Activated naive CD4-positive, alpha-beta T cell (primary cell): ENCODE measurements at places on chromosomes 13 and 19.

- no peak for DNase-seq
Observed at GRCh38 chr13:50713523-50714248, 129.8 kb downstream of the DLEU7 start.

GRCh38 chr13:42812316-42812715 is 30.9 kb downstream of the FAM216B start:
- DNase-seq, result no peak

DNA sequence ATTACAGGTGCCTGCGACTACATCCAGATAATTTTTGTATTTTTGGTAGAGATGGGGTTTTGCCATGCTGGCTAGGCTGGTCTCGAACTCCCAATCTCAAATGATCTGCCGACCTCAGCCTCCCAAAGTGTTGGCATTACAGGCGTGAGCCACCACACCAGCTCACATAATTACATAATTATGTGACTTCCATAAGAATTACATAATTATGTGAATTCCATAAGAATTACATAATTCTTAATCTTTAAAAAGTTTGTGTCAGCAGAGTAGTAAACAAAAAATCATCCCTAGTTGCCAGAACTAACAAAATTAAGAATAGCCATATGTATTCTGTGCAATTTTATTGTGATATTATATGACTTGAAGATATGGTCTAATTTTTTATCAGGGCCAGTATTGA is 25.6 kb downstream of the IFT88 start:
- DNase-seq, result no peak

DNA sequence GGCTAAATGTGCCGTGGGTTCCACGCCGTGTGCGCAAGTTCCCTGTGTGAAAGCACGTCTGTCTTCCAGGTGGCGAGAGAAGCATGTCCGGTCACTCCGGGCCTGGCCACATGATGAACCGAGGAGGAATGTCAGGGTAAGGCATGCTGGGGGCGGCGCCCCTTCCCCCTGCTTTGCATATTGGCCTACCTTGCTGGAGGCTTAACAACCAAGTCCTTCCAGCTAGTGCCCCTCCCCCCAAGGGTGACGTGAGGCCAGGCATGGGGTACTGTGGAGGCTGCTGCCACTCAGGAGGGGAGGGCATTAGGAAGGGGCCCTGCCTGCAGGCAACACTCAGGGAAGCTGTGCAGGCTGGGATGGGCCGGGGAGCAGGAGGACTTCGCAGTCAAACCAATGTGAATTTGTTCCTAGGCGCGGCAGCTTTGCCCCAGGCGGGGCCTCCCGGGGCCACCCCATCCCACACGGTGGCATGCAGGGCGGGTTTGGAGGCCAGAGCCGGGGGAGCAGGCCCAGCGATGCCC is 12.5 kb downstream of the MICOS13 start:
- DNase-seq, result no peak

GRCh38 chr19:49387936-49388372 is at the start of gene KASH5:
Gene KASH5, plus strand, starts transcription at chr19:49388249. Its CDS starts 2,635 bp downstream, at chr19:49390884.
- DNase-seq, result peak; percentile 53

DNA sequence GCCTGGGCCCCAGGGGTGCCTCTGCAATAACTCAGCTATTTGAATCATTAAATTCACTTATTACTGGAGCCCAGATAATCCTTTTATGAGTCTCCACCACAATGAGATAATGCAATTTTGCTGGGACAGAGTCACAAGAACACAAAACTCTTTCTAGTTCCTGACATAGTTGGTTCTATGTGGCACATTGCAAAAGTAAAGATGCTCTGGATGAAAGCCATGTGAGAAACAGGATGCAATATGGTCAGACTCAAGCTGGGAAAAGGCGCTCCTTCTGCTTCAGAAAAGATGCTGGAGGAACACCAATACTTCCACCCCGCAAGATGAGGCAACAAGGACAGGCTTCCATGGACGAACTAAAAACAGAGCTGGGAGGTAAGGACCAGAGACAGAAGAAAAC is 5.7 kb downstream of the ANKRD27 start:
- DNase-seq, result no peak

- DNase-seq, result no peak
Observed at GRCh38 chr19:47723581-47723940, 10.3 kb downstream of the EHD2 start.

- DNase-seq, result no peak
Observed at GRCh38 chr13:43407023-43407581, 379.7 kb downstream of the ENOX1 start.

GRCh38 chr13:45714170-45714569 is 12.1 kb downstream of the CBY2 start:
- no peak for DNase-seq

DNA sequence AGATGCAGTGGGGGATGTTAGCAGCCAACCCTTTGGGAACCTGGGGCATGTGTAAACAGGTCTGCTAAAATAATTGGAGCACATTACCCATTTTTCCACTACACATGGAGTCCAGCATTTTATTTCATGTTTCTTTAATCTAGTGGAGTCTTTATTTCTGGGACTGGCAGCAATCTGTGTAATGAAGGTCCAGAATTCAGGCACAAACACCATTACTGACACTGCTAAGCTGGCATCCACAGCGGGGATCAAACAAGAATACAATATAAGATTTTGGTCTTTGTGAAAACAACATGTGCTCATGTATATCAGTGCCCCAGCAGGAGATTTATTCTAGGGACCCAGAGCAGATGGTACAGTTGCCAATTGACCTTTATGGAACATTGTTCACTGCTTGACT is 1587.0 kb upstream of the PRR20A start:
- DNase-seq, result no peak

DNA sequence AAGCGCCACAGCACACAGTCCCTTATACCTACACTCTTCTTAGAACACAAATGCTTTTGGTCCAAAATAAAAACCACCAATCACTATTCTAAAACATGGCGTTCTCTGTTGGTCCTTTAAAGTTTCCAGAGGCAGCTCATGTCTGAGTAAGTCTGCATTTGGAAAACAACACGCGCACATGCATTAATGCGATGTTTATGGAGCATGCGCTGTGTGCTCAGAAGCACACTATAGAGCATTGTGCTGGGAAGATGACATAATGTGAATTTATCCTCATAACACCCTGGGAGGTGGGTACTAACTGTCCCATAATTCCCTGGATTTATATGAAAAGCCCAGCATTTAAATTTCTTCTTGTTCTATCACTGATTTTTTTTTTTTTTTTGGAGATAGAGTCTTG is 10.7 kb downstream of the ZNF682 start:
- no peak for DNase-seq

DNA sequence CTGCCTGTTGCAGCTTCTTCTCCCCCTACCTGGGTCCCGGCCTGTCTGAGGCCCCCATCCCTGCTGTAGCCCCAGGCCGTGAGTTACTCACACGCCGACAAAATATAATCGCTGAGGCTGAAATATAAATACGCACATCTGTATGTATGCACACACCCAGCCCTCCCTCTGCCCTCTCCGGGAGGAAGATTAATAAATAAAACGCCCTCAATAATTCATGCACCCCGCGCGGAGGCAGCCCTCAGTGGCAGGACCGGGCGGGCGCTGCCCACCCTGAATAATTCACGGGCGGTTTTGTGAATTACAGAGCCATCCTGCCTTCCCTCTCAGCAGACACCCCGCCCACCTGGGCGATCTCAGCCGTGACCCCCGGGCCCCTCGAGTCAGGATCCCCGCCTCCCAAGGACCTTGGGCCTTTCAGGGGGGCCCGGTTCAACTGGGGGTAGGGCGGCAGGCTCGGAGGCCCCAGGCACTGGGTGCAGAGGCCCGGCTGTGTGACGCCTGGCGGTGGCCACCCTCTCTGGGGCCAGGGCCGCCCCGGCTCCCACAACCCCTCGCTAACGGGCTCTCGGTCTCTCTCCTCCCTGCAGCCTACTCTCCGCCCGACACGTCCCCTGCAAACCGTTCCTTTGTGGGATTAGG is 24.2 kb downstream of the SMIM24 start:
- DNase-seq, result no peak

DNA sequence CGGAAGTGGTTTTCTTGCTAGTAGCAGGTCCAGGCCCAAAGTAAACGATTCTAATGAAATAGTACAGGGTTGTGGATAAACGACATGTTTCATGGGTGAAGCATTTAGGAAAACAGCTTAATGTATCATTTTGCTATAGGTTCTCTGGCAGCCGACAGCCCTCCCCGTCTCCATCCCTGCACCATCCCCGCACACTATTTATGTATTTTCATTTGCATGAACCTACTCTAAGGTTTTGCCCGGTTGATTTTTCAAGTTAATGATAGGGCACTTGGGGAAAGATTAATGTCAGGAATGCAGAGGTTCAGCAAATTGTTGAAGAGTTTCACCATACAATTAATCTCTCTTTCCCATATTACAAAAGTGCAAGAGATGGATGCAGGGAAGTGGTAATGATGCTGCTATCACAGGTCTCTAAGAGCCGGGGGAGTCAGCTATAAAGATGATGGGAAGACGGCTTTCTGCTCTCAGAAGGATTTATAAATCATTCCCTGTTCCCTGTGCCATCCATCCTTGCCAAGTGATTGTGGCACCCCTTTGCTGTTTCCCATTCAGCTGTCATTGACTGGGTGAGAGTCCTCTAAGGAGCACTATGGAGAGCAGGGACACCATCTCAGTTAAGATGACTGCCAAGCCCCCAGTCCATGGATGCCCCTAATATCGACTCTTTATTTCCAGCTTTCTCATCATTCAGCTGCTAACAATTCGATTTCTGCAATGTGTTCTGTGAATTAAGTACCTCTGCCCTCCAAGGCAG is 186.3 kb downstream of the IRS2 start:
- no peak for DNase-seq

- no peak for DNase-seq
Observed at GRCh38 chr13:53351021-53351420, 322.4 kb downstream of the OLFM4 start.

GRCh38 chr13:106354961-106355360 is 180.5 kb downstream of the EFNB2 start:
- DNase-seq, result no peak

GRCh38 chr19:28471731-28472510 is 741.0 kb downstream of the UQCRFS1 start:
- no peak for DNase-seq

DNA sequence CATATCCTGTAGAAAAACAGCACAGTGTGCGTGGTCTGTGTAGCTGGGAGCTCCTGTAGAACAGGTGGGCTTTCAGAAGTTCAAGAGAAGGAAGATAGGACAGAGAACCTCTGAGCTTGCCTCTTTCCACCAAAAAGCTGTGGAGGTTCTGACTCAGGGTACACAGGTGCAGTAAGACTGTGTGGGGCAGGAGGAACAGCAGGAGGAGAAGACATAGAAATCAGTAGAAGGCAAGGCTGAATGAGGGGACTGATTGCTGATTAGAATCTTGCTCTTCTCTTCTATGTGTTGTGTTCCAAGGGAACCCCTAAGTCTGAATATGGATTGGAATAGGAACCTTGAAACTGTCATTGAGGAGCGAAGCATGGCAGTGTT is 122.7 kb downstream of the AKAP11 start:
- no peak for DNase-seq

DNA sequence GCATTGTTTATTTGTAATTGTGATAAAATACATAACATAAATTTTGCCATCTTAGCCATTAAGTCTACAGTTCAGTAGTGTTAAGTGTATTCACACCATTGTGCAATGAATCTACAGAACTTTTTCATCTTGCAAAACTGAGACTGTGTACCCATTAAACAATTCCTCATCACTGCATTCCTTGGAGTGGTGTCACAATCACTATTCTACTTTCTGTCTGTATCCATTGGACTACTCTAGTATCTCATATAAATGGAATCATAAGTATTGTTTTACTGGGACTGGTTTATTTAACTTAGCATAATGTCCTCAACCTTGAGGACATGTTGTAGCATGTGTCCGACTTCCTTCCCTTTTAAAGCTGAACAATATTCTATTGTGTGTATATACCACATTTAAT is 36.8 kb downstream of the UFM1 start:
- DNase-seq, result no peak

DNA sequence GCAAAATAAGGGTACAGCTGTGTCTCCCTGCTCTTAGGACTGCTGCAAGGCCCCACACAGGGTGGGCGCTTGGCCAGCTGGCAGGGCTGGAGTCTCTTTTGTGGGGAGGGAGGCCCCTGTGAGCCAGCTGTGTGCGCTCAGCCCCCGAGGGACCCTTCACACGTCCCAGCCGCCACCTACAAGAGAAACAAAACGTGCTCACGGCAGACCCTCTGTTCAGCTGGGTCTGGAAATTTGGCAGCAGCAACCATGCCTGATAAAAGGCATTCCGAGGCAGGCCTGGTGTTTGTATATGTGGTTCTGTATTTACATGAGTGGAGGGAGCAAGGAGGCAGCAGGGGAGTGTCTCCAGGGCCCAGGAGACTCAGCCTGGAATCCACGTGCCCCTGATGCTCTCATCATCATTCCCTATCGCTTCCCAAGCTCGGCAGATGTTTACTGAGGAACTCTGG is 49.7 kb downstream of the CRTC1 start:
- DNase-seq, result no peak

GRCh38 chr19:47891923-47892666 is 6.0 kb upstream of the SULT2A1 start:
- no peak for DNase-seq

DNA sequence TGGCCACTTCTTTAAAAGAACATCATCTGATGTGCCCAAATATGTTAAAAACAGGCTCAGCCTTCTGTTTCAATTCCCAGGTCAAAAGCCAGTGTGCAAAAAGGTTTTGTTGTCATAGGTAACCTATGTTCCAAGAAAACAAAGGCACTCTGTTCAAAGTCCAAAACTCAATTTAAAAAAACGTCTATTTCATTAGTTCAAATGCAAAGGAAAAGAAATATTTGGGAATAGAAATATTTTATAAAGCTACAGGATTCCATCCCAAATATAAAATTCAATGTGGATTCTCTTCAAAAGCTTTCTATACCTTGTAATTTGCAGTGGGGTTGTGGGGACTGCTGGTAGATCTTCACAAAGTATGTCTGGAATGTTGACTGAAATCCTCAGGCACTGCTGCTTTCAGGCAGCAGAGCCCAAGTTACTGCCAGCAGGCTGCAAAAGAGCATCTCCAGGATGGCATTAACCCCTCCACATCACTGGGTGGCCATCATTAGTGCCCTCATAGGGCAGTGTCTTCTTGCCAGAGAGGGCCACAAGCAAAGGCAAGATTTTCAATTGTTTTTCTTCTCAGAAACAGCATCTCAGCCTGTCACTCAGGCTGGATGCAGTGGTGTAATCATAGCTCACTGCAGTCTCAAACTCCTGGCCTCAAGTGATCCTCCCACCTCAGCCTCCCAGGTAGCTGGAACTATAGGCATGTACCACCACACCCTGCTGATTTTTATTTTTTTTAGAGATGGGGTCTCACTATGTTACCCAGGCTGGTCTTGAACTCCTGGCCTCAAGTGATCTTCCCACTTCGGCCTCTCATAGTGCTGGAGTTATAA is 22.8 kb upstream of the STK24 start:
- DNase-seq, result no peak

DNA sequence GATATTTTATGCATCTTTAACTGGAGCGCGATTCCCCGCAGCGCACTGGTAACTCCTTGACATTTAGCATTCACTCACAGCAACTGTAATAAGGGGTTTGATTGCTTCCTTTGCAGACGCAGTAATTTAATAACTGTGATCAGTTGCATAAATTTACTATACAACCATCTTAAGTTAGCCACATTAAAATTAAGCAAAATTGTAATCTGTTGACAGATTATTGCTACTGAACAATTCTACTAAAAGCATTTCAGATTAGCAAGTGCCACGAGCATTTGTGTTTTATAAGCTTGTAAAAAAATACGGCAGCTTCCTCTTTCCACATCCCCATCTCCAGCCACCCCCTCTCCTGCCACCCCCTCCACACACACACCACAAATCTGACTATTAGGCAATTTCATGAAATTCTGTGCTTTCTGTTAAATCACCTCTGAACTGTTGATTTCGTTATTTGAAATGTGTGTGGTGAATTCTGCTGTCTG is 44.4 kb downstream of the TSHZ3 start:
- no peak for DNase-seq
